GM23248 (cell line): ENCODE measurements at places on chromosomes 1 and 21.
A peak's percentile ranks its signal among the peaks of the same experiment; 100 is the strongest.

DNA sequence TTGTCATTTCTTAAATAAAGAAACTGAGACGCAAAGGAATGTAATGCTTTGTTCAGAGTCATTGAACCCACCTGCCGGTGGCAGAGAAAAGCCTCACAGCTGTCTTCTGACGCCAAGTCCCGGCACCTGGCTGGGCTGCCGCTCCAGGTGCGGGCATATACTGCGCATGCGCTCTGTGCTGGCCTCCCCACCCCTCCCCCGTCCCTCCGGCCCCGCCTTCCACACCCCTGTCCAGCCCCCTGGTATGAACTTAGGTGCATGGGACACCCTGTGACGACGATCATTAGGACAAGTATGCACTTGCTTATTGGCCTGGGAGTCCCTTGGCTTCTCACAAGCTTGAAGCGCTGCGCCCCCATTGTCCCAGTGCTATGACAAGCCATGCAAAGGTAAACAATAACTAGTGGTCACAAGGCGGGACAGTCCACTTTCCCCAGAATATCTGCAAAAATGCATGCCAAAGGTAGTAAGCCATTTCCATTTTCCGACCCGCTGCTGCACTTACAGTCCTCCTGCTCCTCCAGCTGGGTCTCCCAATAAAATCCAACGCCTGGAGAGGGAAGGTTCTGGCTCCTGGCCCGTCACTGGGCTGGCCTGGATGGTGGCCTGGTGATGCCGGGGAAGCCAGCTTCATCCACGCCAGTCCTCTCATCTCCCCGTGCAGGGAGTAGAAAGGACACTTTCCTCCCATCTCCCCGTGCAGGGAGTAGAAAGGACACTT, 100.4 kb downstream of the PSMG1 start:
- no peak for DNase-seq

DNA sequence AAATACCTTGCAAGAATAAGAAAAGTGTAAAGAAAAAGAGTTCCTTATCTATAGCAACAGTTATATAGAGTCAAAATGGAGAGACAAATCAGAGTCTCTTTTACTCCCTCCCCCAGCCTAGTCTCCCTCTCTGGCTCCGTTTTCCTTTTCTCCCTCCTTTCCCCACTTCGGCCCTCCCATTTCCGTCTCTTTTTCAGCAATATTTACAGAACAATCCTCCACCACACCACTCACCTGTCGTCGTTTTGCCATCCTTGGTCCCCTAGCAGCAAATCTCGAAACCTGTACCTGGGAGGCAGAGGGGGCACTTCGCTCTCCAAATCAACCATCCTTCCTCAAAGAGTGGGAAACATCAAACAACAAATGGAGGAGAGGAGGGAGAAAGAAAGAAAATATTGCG, 259 bp downstream of the KCNT2 start:
- peak; percentile 23 for DNase-seq

DNA sequence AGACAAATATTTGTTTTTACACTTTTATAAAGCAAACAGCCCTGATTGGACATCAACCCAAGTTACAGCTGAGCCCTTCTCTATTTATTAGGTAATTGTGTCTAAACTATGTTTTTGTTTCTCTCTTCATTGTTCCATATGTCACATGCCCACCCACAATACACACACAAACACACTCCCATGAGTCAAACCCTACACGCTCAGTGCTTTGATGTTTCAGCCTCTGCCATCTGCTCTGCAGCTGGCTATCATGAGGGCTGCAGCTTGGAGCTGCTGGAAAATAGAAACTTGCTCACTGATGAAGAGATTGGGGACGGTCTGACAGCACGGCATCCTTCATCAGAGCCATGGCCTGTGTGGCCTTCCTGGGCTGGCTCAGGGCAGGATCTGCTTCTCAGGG, 41.7 kb downstream of the PSMG1 start:
- peak; percentile 47 for DNase-seq

DNA sequence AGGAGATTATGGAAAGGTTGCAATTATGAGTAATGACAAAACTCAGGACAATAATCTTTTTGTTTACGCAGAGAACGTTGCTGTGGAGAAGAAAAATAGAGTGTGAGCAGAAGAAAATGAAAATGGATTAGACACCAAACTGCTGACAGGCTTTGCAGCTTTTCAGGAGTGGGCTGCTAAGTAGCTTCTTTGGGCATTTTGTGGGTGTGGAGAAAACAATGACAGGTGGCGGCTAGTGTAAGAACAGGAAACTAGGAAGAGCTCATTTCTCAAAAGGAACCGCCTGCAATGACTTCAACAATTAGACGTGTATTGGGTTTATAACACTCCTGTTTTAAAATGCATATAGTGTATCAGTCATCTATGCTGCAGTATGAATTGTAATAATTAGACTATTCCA, 18.3 kb upstream of the PALMD start:
- DNase-seq, result no peak

DNA sequence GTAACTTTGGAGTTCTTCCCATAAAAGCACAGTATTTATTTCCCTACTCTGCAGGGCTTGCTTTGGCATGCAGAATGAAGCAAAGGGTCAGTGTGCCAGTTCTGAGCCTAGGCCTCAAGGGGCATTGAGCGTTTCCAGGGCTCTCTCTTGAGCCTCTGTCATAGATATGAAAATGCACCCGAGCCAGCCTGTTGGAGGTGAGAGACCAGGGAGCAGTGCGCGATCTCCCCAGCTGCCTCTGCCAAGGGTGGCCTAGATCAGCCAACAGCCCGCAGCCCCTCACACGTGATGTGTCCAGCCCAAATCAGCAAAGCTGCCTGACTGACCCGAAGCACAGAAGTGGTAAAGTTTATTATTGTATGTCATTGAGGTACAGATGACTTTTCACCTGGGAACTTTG, 63.7 kb downstream of the TENT5C start:
- DNase-seq, result no peak

DNA sequence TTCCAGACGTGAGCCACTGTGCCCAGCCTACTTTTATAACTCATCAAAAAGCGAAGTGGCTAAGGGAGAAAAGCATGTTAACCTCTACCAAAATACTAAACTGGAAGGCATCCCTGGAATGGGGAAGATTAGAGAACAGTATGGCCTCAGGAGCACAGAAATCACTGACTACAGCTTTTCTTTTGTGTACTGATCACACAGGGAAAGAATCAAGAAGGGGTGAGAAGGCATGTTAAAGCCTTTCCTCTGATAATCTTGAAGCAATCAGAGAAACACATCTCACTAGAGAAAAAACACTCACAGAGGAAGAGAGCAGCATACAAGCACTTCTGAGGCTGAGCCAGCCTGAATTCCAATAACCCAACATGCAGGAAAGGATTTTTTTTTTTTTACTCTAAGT, 10.7 kb downstream of the PCAT6 start:
- peak; percentile 58 for DNase-seq

DNA sequence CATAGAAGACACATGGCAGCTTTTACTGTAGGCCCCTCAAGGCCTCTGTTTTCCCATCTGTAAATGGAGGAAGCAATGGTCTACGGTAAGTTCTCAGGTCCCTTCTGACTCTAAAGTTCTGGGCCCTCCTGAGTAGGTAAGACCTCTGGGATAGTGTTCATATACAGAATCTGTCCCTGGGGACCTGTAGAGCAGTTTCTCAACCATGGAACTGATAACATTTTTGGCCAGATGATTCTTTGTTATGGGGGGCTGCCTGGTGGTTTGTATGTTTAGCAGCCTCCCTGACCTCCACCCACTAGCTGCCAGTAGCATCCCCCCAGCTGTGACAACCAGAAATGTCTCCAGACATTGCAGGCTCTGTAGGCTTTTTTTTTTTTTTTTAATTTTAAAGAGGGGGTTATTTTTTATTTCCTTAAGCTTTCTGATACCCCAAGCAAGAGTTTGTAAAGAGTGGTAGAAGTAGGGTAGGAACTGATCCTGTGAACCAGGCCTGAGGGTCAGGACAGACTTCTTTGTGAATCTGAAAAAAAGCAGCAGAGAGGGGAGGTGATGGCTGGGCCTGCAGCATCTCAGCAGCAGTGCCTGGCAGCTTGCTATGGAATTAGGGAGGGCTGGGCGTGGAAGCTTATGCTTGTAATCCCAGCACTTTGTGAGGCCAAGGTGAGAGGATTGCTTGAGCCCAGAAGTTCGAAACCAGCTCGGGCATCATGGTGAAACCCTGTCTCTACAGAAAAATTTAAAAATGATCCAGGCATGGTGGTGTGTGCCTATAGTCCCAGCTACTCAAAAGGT, 20.2 kb upstream of the TCEA3 start:
- no peak for DNase-seq
